Urinary bladder (tissue), 4 donors: ENCODE measurements at places on chromosomes 4 and X. TPM values are rescaled to one million over a fixed set of nuclear protein-coding genes. Genes with fewer than 3 reads are reported as not detected.

MAGEA12 gene
- not detected for total RNA-seq

FRMPD3 gene
- total RNA-seq = 0.53 TPM

FUNDC1 gene
- 16.7 TPM for total RNA-seq

ODAPH gene
- not detected for total RNA-seq

SPATA4 gene
- total RNA-seq = 0.11 TPM

ATOH1 gene
- total RNA-seq = not detected

SH3BP2 gene
- 26.0 TPM for total RNA-seq

GLRA3 gene
- total RNA-seq = 0.16 TPM

ASMTL gene
- total RNA-seq = 9.1 TPM

GEMIN8 gene
- 15.0 TPM for total RNA-seq

GYPE gene
- total RNA-seq = 2.3 TPM

CNGA1 gene
- total RNA-seq = 8.2 TPM

TGIF2LX gene
- total RNA-seq = not detected

EDA gene
- total RNA-seq = 5.7 TPM

EMD gene
- total RNA-seq = 25.9 TPM

DDX53 gene
- total RNA-seq = not detected

RASL11B gene
- total RNA-seq = 8.7 TPM

SMIM31 gene
- total RNA-seq = 0.42 TPM

NPY2R gene
- 1.3 TPM for total RNA-seq

HTN3 gene
- total RNA-seq = not detected

IL13RA2 gene
- total RNA-seq = 3.8 TPM

ARMCX1 gene
- 71.3 TPM for total RNA-seq

ITIH6 gene
- 0.05 TPM for total RNA-seq

ANOS1 gene
- total RNA-seq = 20.2 TPM

LARP1B gene
- 55.4 TPM for total RNA-seq

IGSF1 gene
- total RNA-seq = 0.63 TPM

RAB39B gene
- total RNA-seq = 1.4 TPM

PRSS12 gene
- total RNA-seq = 34.7 TPM

NEIL3 gene
- 9.6 TPM for total RNA-seq

DYNLT3 gene
- total RNA-seq = 50.8 TPM

ADGRG2 gene
- 1.5 TPM for total RNA-seq

BTK gene
- total RNA-seq = 7.6 TPM

ITGB1BP2 gene
- 19.6 TPM for total RNA-seq

SEC24B gene
- total RNA-seq = 37.8 TPM

YTHDC1 gene
- 105 TPM for total RNA-seq

FAM53A gene
- 0.63 TPM for total RNA-seq

EVC2 gene
- total RNA-seq = 9.8 TPM

CLDN34 gene
- total RNA-seq = 0.32 TPM
